ENCODE measurements at places on chromosomes 12 and 14.

- no peak for DNase-seq
Measured at GRCh38 chr12:122668268-122668667, 34.9 kb downstream of the HCAR2 start.

DNA sequence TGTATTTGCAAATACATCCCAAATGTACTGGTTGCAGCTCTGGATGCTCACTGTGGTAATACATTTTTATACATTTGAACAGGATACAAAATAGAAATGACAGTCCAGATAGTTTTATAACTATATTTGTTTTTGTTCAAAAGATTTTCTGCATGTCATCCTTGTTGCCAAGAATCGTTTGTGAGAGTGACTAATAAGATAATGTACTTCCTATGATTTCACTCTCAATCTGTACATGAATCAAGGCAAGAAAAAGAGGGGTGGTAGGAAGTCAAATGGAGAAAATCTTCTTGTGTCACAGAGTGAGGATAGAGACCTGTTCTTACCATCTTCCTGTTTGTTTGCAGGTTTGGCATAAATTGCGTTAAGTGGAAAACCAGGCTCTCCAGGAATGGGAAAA, 13.9 kb downstream of the ARPC3 start:
- no peak for DNase-seq

- DNase-seq = no peak
Measured at GRCh38 chr12:66600903-66601302, 78.0 kb downstream of the GRIP1 start.

- no peak for DNase-seq
Measured at GRCh38 chr14:102917469-102918211, 4.8 kb upstream of the AMN start.

GRCh38 chr12:7130701-7131501, 730 bp downstream of the CLSTN3 start:
- DNase-seq = no peak

GRCh38 chr14:75041613-75042012, 9.7 kb downstream of the MLH3 start:
- no peak for DNase-seq

GRCh38 chr12:128018067-128018466, 248.9 kb upstream of the TMEM132C start:
- no peak for DNase-seq

- DNase-seq = no peak
Measured at GRCh38 chr12:57236201-57236924, 6.9 kb downstream of the SHMT2 start.

GRCh38 chr14:72600551-72601330, 293.2 kb downstream of the DPF3 start:
- no peak for DNase-seq
